Psoas muscle (tissue), 8 donors: ENCODE measurements at places on chromosomes 1 and 21. TPM values are rescaled to one million over a fixed set of nuclear protein-coding genes. Genes with fewer than 3 reads are reported as not detected.

Gene NPHP4
- 2.8 TPM for total RNA-seq

Gene FABP3
- 4,001 TPM for total RNA-seq

Gene SYTL1
- total RNA-seq, result 0.52 TPM

Gene ERICH3
- total RNA-seq, result not detected

Gene FLG2
- not detected for total RNA-seq

- H3K4me3 ChIP-seq, result no peak overlapping the region
- no peaks in the 10 kb centered on the region for H3K27me3 ChIP-seq
- H3K27ac ChIP-seq, result no peak overlapping the region
- H3K36me3 ChIP-seq, result no peaks in the 10 kb centered on the region
- H3K4me1 ChIP-seq, result no peaks in the 10 kb centered on the region
These were observed 159.0 kb downstream of the PTBP2 start for GRCh38 chr1:96880626-96881025.

- H3K27me3 ChIP-seq, result no peaks in the 10 kb centered on the region
- no peak for DNase-seq
- no peak overlapping the region for H3K27ac ChIP-seq
- H3K36me3 ChIP-seq, result no peaks in the 10 kb centered on the region
- H3K4me3 ChIP-seq, result no peak overlapping the region
These were observed 3.4 kb downstream of the RIPK4 start for GRCh38 chr21:41763398-41763931.

DNA sequence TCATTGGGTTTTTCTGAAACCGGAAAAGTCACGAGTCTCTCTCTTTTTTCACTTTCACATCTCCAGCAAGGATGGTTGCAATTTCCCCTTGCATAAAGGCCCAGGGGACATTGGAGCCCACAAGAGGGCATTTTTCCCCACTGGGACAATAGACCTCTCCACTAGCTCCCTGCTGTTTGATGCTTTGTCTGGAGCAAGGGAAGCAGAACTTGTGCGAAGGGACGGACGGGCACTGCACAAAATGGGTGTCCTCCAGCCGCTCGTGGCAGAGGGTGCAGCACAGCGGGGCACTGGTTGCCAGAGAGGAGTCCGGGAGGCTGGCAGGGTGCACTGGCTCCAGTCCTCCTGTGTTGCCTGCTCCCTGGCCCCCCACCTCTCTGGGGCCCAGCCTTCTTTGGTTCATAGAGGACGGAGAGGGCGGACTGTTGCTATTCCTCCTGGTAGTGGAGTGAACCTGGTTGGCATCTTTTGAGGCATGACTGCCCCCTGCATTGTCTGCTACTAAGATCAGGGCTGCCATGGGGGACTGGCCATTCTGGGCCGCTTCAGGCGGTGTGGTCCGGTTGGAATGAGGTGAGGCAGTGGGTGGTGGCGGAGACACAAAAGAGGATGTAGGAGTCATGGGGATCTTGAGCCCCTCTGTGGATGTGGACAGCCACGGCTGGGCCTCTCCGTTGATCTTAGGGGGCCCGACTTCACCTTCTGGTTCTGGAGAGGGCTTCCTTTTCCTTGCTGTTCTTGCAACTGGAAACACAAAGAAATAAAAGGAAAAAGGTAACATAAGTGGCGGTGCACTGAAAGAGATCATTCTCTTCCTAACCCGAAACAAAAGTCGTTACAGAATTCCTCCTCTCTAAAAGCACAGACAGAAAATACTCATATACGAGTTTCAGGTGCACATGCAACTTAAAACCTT lies 2.6 kb downstream of the IRF2BP2 start:
- H3K36me3 ChIP-seq, result peaks cover 4% of the 10 kb centered on the region
- H3K27ac ChIP-seq, result peak overlapping the region; percentile 99
- H3K4me3 ChIP-seq, result peak overlapping the region; percentile 90
- DNase-seq, result peak; percentile 31
- H3K27me3 ChIP-seq, result no peaks in the 10 kb centered on the region

Gene GPR3
- 1.3 TPM for total RNA-seq

DNA sequence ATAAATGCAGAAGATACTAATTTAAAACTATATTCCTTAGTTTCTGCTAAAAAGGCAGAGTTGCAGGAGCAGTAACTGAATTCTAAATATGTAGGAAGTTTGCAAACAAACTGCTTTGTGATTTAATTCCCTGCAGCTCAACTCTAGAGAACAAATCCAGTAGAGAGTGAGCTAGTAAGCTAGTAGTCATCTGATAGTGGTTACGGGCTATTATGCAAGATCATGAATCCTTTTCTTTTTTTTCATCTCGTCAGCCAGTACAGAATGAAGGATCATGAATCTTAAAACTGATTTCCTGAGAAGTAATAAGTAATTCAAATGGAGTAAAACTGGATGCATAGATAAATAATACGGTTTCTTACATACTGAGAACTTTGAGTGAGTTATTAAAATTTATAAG lies 3.3 kb downstream of the DPH5 start:
- H3K4me1 ChIP-seq, result peaks cover 20% of the 10 kb centered on the region
- peaks cover 51% of the 10 kb centered on the region for H3K36me3 ChIP-seq
- no peaks in the 10 kb centered on the region for H3K27me3 ChIP-seq

Gene WNT2B
- 0.86 TPM for total RNA-seq

Gene KRTAP11-1
- total RNA-seq, result not detected

Gene SIK1
- 17.2 TPM for total RNA-seq
